ENCODE measurements at places on chromosomes 11 and 22. TPM values are rescaled to one million over a fixed set of nuclear protein-coding genes. Genes with fewer than 3 reads are reported as not detected.

- peak; percentile 58 for DNase-seq
Observed at GRCh38 chr11:20031155-20032001, 128.9 kb downstream of the DBX1 start.

DNA sequence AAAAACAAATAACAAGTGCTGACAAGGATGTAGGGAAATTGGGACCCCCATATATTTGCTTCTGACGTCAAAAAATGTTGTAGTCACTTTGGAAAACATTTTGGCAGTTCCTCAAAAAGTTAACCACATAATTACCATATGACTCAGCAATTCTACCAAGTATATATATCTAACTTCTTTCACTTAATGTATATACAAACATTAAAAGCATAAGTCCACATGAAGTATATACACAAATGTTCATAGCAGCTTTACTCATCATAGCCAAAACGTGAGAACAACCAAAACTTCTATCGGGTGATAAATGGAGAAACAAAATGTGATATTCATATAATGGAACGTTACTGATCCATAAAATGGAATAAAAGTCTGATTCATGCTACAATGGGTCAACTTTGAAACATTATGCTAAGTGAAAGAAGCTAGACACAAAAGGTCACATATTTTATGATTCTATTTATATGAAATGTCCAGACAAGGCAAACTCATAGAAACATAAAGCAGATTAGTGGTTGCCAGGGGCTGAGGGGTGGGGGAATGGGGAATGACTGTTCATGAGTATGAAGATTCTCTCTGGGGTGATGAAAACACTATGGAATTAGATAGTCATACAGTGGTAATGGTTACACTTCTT is 48.7 kb upstream of the TEAD1 start:
- DNase-seq, result peak; percentile 68

GRCh38 chr22:34902335-34902734 is 163.6 kb upstream of the ISX start:
- DNase-seq, result peak; percentile 9

The CDC45 gene
- 59.7 TPM for total RNA-seq

The SGSM1 gene
- total RNA-seq, result not detected

The ADORA2A gene
- 1.5 TPM for total RNA-seq
